ENCODE measurements at places on chromosomes 11 and 22.

- no peak for DNase-seq
Measured at GRCh38 chr22:38219632-38220031, 17.8 kb downstream of the MAFF start.

DNA sequence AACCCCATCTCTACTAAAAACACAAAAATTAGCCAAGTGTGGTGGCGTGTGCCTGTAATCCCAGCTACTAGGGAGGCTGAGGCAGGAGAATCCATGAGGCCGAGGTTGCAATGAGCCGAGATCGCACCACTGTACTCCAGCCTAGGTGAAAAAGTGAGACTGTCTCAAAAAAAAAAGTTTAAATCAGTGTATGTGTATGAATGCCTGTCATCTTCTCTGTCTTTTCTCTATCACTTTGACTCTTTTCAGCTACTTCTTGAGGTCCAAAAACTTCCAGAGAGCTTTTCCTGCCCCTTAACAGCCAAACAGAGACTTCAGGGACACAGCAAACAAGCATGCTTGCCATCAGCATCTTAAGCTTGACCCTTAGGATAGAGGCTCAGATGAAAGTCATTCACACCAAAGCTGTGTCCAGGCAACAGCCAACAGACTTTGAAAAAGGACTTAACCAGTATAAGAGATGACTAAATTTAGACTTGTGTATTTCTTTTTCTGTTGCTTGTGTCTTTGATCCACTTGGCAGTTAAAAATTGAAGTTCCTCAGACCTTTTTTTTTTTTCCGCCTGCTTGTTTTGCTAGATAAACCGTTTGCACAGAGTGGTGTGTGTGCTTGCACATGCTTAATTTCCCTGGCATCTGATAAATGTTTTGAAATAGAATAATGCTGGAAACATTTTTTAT is 151.9 kb downstream of the DBX1 start:
- no peak for DNase-seq

GRCh38 chr22:36397131-36398093 is 9.6 kb upstream of the MYH9 start:
- no peak for DNase-seq

DNA sequence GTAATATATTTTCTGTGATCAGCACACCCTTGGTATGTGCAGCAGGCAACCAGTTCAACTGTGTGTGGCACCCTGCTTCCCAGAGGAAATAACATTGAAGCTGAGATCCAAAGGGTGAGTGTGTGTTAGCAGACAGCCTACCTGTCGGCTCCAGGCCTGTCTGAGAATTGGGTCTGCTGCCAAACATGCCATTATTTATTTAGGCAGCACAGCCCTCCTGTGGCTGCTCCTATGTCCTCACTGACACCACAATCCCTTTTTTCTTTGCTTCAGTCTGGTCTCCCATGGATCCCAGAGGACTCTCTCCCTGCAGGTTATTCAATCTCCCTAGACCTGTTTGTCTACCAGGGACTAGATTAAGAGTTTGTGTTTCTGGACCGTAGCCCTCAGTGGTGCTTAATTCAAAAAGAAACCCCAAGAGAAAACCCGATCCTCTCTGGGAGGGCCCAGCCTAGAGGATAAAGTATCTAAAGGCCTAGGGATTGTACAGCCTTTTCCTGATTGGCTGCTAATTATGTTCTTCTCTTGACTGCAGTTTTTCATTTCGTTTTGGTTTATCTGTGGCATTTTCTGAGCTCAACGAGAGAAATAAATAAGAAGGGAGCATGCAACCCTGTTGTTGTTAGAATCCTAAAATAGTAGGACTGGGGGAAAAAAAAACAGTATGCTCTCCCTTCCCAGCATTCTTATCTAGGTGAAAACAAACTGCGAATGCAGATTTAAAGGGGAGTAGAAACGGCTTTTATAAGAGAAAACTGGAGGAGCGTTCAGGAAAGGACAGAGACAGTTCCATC is 24.1 kb downstream of the KCNE3 start:
- no peak for DNase-seq

- no peak for DNase-seq
Measured at GRCh38 chr11:116563028-116563711, 209.6 kb downstream of the BUD13 start.

DNA sequence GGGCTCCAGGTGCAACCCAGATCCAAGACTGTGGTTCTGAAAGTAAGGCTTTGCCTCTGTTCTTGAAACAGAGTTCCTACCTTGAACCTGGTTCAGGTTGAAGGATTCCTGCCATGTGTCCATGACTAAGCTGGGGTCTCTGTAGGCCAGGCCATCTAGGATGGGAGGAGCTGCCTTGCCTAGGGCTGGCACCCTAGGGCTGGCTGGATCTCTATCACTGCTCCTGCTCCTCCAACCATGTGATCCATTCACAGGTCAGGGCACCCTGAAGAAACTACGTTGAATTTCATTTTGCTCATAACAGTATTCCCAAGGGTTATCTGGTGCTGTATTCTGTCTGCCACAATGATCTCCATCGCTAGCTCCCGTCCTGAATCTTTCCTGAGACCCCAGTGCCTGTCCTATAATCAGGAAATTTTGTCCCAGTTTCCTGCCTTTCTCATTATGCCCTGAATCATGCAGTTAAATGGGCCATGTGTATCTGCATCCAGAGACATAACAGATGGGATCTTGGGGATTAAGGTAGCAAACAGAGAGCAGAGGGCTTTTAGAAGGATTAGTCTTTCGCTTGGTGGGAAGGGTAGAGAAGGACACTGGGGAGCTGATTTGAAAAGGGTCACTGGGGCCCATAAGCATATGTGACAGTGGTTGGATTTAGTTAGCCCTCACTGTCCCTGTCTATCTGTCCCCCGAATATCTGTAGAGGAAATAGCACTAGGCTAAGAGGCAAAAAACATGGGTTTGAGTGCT is 98.2 kb upstream of the MTMR2 start:
- DNase-seq = no peak

GRCh38 chr22:28779833-28780232 is 7.3 kb downstream of the CCDC117 start:
- DNase-seq = no peak

DNA sequence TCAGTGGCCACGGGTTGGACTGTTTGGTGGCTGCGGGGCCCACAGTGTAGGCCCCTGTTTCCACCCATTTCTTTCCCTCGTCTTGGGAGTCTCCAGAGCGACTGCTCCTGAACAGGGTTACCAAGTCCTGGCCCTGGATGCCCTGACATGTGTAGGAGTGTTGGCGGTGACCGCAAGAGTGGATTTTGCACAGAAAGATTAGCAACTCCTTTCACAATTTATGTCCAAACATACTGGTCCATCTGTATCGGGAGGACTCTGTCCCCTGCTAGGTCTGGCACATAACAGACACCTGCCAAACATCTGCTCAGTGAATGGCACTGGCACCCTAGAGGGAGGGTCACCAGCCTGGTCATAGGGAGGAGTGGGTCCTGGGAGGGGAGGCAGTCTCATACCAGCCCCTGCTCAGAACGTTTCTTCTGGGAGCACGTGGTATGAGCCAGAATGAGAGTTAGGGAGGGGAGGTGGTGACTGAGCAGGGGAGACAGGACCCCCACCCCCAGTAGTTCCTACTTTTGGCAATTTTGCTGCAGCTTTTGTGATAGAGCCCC is 3.4 kb upstream of the APOA1 start:
- DNase-seq = no peak

DNA sequence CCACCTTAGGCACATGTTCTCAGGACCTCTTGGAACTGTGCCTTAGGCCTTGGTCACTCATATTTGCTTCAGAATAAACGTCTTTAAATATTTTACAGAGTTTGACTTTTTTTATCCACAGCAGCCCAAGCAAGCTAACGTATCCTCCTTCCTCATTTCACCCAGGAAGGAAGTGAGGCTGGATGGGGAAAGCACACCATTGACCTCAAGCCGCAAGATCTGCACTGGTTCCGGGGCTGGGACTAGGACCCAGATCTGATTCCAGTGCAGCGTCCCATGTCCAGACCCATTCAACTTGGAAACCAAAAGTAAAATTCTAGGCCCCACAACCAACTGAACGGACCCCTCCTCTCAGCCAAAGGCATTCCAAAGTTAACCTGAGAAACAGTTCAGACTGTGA is 2.4 kb upstream of the LGALS12 start:
- DNase-seq = no peak

DNA sequence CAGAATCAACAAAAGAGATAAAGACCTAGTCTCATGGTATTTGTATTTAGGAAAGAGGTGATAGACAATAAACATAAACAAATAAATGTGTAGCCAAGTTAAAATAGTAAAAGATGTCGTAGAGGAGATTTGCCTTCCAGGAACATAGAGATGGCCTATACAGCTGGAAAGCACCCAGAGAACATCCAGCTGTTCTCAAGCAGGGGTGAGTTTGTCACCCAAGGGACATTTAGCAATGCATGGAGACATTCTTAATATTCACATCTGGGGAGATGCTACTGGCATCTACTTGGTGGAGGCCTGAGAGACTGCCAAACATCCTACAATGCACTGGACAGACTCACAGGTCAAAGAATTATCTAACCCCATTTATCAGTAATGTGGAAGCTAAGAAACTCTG is 88.3 kb downstream of the C11orf87 start:
- DNase-seq = no peak

GRCh38 chr11:34190192-34191139 is 85.0 kb downstream of the NAT10 start:
- DNase-seq = no peak

DNA sequence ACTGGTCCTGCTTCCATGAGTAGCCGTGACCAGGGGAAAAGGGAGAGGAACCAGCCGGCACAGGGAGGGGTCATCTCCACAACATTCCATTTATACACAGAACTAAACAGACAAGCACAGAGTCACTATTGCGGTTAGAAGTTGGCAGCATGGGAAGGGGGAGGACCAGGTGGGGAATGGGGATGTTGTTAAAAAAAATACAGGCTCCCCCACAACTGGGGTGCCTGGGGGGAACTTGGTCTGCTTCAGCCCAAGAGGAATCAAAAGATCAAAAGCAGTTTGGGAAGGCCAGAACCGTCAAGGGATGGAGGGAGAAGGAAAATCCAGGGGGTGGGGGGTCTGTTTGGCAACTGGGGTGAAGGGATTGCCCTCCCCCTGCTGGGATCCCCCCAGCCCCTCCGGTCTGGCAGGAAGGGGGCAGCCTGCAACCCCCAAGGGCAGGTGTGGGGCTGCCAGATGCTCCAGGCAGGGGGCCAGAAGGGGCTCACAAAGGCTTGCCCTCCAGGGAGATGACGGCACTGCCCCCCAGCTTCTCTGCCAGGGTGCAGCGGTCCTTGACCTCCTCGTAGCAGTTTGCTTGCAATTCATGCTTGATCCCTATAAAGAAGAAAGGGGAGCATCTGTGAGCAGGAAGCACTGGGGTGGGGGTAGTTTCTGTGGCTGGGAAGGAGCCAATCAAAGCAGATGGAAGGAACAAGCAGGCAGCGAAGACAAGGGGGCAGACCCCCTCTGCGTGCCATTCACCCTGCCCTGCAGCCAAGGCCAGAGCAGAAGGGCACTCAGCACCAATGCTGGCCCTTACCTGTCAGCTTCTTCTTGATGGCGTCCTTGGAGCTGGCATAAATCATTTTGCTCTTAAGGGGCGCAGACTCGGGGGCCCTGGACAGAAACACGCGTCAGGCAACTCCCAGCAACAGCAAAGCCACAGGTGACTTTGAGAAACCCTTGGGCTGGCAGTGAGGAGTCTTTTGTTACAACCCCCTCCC is 2.8 kb downstream of the CFL1 start:
- DNase-seq = no peak

DNA sequence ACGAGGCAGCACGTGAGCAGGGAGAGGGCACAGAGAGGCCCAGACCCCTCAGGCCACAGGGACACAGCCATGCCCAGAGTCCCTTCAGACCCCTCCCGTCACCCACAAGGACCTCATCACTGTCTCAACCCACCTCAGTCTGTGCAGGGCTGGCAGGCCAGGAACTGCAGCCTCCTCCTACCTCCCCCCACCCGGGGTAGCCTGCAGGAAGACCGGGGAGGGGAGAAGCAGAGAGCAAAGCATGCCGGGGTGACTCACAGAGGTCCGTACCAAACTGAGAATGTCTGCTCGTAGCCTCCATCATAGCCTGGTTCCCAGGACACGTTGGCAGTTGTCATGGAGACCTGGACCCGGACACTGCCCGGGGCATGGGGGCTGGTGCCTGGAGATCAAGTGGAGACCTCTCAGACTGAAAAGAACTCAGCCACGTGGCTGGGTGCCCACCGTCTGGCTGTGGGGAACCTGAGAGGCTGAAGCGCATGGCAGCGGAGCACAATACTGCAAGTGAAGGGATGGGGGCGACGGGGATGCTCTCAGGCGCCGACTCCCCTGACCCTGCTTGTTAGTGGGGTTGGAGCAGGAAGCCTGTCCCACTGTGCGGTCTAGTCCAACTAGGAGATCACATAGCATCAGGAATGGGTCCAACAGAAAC is 27.2 kb downstream of the IGSF9B start:
- no peak for DNase-seq

DNA sequence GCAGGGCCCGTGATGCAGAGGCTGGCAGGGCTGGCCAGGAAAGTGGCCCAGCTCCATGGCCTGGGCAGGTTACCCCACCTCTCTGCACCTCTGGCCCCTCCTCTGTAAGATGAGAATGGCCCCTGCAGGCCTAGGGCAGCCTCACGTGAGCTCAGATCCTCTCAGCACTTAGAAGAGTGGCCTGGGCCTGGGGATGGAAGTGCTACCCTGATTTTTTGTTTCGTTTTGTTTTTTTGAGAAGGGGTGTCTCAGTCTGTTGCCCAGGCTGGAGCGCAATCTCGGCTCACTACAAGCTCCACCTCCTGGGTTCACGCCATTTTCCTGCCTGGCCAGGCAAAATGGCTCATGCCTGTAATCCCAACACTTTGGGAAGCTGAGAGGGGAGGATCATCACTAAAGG is 982 bp downstream of the APOBEC3H start:
- DNase-seq = no peak

DNA sequence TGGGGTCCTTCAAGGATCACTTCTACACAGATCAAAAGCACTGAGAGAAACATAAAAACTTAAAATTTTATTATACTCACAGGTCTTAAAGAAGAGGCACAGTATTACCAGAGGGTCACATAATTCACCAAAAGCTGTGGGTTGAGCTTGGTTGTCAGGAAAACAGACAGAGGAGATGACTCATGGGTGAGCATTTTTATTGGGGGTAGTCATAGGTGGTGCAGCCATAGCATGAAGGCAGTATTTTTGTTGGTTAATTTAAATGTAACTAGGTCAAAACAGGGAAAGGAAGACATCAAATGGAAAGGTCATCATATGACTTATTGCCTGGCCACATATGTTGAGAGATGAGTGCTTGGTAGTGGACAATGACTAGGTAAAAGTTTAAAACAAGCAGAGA is 24.2 kb downstream of the OR5B17 start:
- DNase-seq = no peak

DNA sequence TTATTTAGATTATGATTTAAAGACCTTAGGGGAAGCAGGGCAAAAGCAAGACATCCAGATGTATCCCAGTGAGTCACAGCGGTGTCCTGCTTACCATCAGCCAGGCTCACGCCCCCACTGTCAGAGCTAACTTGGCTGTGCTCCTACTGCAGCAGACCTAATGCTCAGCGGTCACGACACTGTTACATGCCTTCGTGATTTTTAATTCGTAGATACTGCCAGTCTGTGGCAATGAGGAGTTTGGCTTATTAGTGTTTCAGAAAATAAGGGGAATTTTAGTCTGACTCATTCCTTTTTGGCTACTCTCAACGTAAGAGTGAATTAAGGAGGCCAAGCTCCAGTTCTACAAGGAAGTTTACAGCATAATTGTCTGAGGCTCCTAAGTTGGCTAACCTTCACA is 22.7 kb downstream of the EFCAB6 start:
- no peak for DNase-seq

- no peak for DNase-seq
Measured at GRCh38 chr11:47106798-47107411, 69.8 kb downstream of the ARFGAP2 start.

All from activated CD4-positive, alpha-beta T cell treated with anti-CD3 and anti-CD28 coated beads, Interleukin-2, amount 50 U/mL, for 48 hours (primary cell).